ENCODE measurements at places on chromosomes 3 and 15.

DNA sequence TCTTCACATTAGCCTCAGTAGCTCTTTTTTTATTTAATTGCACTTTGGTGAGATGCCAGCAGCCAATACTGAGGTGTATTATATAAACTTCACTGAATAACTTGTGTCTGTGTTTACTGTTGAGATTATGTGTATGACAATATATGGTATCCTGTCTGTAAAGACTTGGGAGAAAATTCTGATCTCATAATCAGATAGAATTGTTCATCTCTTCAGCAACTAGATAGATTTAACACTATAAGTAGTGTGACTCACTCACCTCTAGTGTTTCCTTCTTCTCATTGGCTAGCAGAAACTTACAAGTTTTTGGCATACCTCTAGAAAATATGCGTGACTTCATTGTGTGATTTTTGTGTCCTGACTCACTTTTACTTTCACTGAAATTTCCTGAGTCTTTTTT lies 67.6 kb upstream of the TGFBR2 start:
- DNase-seq = no peak
- no peaks in the 10 kb centered on the region for H3K36me3 ChIP-seq
- H3K27me3 ChIP-seq = no peaks in the 10 kb centered on the region
- H3K4me1 ChIP-seq = no peaks in the 10 kb centered on the region
- no peak overlapping the region for H3K4me3 ChIP-seq

- peaks cover 4% of the 10 kb centered on the region for H3K27me3 ChIP-seq
- H3K4me3 ChIP-seq = no peak overlapping the region
- H3K36me3 ChIP-seq = peaks cover 40% of the 10 kb centered on the region
- DNase-seq = no peak
These were observed 199.9 kb upstream of the CTDSPL start for GRCh38 chr3:37661615-37662306.

DNA sequence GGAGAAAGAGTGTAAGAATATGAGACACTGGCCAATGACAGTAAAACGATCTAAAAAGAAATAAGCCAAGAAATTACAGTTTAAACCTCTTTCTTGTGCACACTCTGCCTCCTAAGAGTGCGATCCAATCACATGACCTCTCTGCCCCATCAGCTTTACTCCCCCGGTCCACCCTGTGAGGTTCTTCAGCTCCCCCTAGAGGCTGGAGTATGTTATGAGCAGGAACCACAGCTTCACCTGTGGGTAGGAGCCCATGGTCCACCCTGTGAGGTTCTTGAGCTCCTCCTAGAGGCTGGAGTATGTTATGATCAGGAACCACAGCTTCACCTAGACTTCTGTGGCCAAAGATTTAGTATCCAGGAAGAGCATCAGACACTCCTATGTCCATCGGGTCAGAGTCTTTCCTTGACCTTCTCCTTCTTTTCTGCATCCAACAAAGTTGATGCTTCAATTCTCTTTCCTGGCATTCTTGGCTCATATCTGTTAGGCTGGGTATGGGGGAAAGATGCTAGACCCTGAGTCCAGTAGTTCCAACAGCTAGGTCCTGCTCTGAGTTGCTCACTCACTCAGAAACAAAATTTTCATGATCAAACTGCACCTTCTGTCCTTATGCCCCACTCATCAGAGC lies 164.0 kb downstream of the MINAR1 start:
- peak; percentile 51 for DNase-seq
- no peaks in the 10 kb centered on the region for H3K36me3 ChIP-seq
- no peak overlapping the region for H3K27ac ChIP-seq

GRCh38 chr15:73388256-73388781 lies 19.6 kb upstream of the HCN4 start:
- H3K4me1 ChIP-seq = peaks cover 26% of the 10 kb centered on the region
- no peak for DNase-seq
- H3K27me3 ChIP-seq = peaks cover 33% of the 10 kb centered on the region
- H3K4me3 ChIP-seq = no peak overlapping the region
- no peaks in the 10 kb centered on the region for H3K36me3 ChIP-seq

DNA sequence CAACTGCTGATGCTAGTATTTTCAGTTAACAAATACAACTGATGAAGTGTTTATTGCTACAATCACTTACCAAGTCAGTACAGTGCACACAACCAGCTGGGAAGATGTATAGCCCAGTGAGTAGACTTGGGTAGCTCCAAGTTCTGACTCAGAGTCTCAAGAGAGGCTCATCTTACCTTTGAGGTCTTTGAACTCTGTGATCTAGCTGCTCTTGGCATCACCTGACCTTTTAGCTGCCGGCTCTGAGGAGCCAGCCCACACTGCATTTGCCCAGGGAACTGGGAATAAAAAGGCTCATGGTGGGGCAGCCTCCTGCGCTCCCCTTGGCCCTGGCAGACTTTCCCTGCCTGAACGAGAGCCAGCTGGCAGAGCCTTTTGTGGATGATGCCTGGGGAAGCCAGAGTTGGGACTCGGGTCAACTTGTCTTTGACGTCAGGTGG lies 82.6 kb downstream of the CEMIP start:
- H3K36me3 ChIP-seq = no peaks in the 10 kb centered on the region
- peaks cover 18% of the 10 kb centered on the region for H3K27me3 ChIP-seq

DNA sequence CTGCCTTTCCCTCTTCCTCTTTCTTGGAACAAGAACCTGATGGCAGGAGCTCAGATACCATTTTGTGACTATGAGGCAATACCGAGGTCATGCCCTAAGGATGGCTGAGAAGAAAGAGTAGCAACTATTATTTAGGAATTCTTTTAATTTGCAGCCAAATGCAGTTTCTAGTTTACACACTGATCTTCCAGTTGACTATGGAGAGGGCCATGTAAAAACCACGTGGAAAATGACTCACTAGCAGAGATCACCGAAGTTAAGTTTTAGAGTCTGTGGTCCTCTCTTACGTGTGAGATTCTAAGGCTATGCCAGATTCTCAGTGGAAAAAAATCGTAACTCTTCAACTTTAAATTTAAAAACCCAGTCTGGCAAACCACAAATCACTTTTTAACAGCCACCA lies 7.8 kb downstream of the BNC1 start:
- H3K27ac ChIP-seq = no peak overlapping the region
- peaks cover 2% of the 10 kb centered on the region for H3K4me1 ChIP-seq
- peaks cover 27% of the 10 kb centered on the region for H3K27me3 ChIP-seq
- H3K36me3 ChIP-seq = no peaks in the 10 kb centered on the region
- DNase-seq = no peak

GRCh38 chr3:159486580-159486979 lies 502.1 kb upstream of the IL12A start:
- no peak overlapping the region for H3K4me3 ChIP-seq
- peaks cover 4% of the 10 kb centered on the region for H3K4me1 ChIP-seq
- DNase-seq = peak; percentile 4
- peaks cover 11% of the 10 kb centered on the region for H3K36me3 ChIP-seq
- H3K27ac ChIP-seq = no peak overlapping the region

- no peaks in the 10 kb centered on the region for H3K4me1 ChIP-seq
- H3K4me3 ChIP-seq = no peak overlapping the region
- no peaks in the 10 kb centered on the region for H3K27me3 ChIP-seq
- H3K27ac ChIP-seq = no peak overlapping the region
These were observed 106.1 kb upstream of the COL8A1 start for GRCh38 chr3:99532246-99532645.

- H3K4me3 ChIP-seq = no peak overlapping the region
- H3K27ac ChIP-seq = no peak overlapping the region
- no peak for DNase-seq
- no peaks in the 10 kb centered on the region for H3K27me3 ChIP-seq
These were observed 197.5 kb downstream of the EPHB1 start for GRCh38 chr3:134992586-134992985.

DNA sequence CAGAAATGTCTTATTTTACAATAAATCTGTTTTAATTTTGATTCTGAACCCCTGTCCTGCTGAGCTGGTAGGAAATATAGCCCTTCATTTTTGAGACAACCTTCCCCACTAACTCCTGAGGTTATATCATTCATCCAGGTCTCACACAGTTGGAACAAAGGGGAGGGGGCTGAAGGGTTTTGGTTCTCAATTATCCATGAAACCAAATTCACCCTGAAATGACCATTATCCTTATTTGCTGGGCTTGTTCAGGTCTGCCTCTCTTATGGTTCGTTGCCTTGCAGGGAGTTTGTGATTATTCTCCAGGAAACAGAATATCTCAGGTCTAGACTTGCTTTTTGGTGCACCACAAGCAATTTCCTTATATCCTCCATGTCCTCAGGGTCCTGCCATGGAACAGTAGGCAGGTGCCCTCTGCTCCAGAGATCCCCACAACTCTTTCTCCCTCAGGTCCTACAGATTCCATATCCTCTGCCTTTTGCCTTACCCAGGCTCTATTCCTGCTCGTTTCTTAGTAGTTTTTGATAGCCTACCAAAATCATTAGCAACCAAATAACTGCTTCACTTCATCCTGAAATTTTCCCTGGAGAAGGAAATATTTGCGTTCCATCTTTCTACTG lies 94.4 kb downstream of the TGFBR2 start:
- no peak overlapping the region for H3K27ac ChIP-seq
- no peaks in the 10 kb centered on the region for H3K4me1 ChIP-seq
- H3K36me3 ChIP-seq = peaks cover 7% of the 10 kb centered on the region
- DNase-seq = no peak

- peaks cover 25% of the 10 kb centered on the region for H3K4me1 ChIP-seq
- DNase-seq = no peak
- H3K27ac ChIP-seq = no peak overlapping the region
- no peaks in the 10 kb centered on the region for H3K27me3 ChIP-seq
- H3K36me3 ChIP-seq = no peaks in the 10 kb centered on the region
These were observed 1.6 kb upstream of the FHIT start for GRCh38 chr3:61252836-61253235.

DNA sequence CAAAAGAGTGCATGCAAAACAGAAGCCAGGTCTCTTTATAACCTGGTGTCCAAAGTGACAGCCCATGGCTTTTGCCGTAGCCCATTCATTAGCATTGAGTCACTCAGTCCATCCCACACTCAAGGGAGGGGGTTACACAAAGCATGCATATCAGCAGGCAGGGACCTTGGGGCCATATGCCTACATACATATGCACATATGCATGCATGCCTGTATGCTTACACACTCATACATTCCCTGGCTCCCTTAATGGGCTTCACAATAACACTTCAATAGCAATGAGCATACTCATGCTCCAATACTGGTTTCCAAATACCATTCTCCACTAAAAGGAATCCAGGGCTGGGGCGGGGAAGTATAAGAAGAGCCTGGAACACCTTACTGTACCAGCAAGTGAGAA lies 22.0 kb downstream of the TRPM1 start:
- H3K36me3 ChIP-seq = no peaks in the 10 kb centered on the region
- DNase-seq = no peak
- peaks cover 43% of the 10 kb centered on the region for H3K4me1 ChIP-seq
- no peak overlapping the region for H3K4me3 ChIP-seq

DNA sequence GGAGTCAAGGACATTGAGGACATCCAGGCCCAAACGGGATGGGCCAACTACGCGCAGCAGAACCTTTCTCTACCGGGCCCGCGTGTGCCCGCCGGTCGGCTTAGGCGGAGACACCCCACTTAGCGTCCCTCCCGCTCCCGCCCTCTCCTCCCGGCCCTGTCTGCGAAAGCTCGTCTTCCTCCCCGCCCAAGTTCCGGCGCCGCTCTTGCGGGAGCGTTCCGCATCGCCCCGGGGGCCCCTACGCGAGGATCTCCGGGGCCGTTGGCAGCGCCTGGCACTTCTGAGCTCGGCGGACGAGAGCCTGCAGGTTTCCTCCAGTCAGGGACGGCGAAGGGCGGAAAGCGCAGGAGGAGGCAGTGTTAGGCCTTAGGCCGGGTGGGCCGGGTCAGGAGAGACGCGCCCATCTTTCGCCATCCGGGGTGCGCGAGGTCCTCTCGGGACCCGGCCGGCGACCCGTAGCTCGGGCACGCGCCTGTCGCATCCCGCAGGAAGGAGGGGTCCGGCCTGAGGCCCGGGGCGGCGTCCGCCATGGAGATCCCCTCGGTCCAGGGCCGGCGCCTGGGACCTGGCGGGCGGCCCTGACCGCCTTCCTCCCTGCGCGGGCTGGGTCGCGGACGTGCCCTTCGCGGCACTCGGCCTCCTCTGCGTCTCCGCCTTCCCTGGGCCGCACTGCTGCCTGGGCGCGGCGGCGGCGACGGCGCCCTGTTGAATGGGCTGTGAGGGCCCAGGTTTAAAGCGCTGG lies at the start of gene FEM1B:
TSS of gene FEM1B (plus strand) at position 143 of the 742 bp plus-strand sequence. CDS start 673 bp downstream, outside the sequence.
- peak within 1 kb of the TSS; percentile 93 for H3K4me3 ChIP-seq
- peak within 1 kb of the TSS; percentile 99 for H3K27ac ChIP-seq
- H3K27me3 ChIP-seq = peaks cover 4% of the 10 kb centered on the region
- DNase-seq = peak; percentile 83
- H3K4me1 ChIP-seq = peaks cover 61% of the 10 kb centered on the region
- H3K36me3 ChIP-seq = peaks cover 10% of the 10 kb centered on the region

- H3K36me3 ChIP-seq = no peaks in the 10 kb centered on the region
- no peak overlapping the region for H3K27ac ChIP-seq
- no peak for DNase-seq
- H3K27me3 ChIP-seq = no peaks in the 10 kb centered on the region
- no peak overlapping the region for H3K4me3 ChIP-seq
These were observed 50.1 kb downstream of the CFAP20DC start for GRCh38 chr3:58999774-59000160.

GRCh38 chr3:142999881-143000280 lies 1.5 kb upstream of the U2SURP start:
- peaks cover 3% of the 10 kb centered on the region for H3K27me3 ChIP-seq
- H3K27ac ChIP-seq = peak overlapping the region; percentile 100
- DNase-seq = no peak
- H3K36me3 ChIP-seq = peaks cover 5% of the 10 kb centered on the region
- peak overlapping the region; percentile 98 for H3K4me3 ChIP-seq

DNA sequence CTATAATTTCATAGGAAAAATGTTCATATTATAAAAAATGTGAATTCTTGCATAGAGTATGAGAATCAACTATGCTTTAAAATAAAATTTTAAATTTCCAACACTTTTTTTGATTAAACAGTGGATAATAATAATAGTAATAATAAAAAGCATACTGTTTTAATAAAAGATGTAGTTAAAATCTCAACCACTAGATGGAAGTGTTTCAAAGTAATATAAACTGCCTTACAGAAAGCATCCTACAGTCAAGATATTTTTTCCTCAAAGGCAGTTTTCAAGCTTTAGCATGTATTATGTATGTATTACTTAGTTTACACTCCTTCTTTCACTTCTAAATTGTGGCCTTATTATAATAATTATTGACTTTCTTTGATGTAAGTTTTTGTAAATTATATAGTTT lies 217.5 kb downstream of the CHL1 start:
- H3K27ac ChIP-seq = no peak overlapping the region
- no peak overlapping the region for H3K4me3 ChIP-seq
- H3K27me3 ChIP-seq = peaks cover 9% of the 10 kb centered on the region
- H3K4me1 ChIP-seq = peaks cover 8% of the 10 kb centered on the region
- DNase-seq = no peak

- no peak for DNase-seq
- no peaks in the 10 kb centered on the region for H3K4me1 ChIP-seq
- H3K27ac ChIP-seq = no peak overlapping the region
- no peak overlapping the region for H3K4me3 ChIP-seq
These were observed 44.8 kb downstream of the SERPINI1 start for GRCh38 chr3:167780214-167780883.

DNA sequence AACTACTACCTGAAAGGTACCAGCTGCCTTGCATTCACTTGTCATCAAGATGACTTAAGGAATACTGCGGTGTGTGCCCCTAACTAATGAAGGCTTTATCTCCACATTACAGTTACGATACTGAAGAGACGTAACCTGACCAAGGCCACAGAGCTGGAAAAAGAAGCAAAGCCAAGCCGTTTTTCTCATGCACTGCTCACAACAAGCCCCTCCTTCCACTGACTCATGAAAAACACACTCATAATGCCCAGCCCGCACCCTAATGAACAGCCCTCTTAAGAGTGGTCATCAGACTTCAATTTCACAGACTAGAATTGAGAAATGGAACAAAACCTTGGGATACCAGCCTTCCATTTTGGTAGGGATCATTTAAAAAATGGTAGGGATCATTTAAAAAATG lies 11.6 kb downstream of the PSMD6 start:
- DNase-seq = no peak
- H3K36me3 ChIP-seq = peaks cover 57% of the 10 kb centered on the region
- H3K27ac ChIP-seq = peak overlapping the region; percentile 66
- no peaks in the 10 kb centered on the region for H3K4me1 ChIP-seq
